ENCODE measurements at places on chromosomes 3 and 15.

- no peak for DNase-seq
Measured at GRCh38 chr3:57557085-57557537, 1.0 kb downstream of the PDE12 start.

DNA sequence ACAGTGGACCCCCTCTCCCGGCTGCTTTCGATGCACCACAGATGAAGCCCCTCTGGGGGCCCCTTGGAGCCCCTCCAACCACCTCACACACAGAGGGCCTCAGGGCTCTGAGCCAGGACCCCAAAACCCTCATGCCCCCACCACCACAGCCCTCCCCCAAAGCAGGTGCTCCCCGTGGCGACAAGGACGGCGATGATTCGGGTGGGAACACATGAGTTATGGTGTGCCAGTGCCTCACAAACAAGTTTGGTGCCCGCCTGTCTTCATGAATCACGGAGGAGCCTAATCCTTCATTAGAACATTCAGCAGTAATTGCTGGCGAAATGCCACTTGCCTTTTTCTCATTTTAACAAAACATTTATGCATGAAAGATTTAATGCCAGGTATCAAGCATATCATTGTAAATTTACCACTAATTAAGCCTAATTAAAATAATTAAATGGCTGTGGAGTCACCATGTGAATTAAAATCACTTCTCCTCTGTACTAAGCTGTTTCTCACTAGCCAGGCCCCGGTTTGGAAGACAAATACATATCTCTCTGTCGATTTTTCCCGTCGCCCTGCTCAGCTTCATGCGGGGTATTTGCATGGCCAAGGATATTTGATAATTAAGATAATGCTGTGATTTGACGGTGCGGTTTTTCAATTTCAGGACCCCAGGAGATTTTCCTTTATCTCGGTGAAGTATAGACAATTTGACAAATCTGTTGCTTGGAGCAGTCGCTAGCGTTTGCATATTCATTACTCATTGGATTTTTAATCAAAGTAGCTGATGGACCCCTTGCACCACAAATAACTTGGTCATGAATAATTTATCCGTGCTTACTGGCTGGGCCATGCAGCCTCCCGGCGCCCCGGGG is 157.0 kb downstream of the TLE3 start:
- no peak for DNase-seq

DNA sequence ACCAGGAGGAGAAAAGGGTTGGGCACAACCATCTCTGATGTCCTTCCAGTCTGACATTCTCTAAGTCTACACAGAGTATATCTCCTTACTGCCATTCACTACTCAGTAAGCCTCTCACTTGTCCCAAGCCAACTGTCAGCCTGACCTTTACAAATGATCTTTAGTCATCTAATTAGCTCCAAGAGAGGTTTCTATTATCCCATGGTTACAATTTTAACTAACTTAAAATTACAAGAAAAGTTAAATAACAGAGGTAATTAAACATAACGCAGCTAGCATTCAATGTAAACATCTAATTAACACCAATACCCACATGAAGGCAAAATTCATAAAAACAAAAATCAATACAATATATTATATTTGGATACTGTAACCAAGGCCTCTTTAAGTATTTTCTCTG is 126.9 kb downstream of the LSAMP start:
- no peak for DNase-seq

GRCh38 chr3:88149101-88149508 is 654 bp upstream of the C3orf38 start:
- DNase-seq = no peak

GRCh38 chr3:35438101-35438500 is 201.2 kb upstream of the ARPP21 start:
- no peak for DNase-seq

GRCh38 chr15:50880206-50880605 is 28.3 kb upstream of the AP4E1 start:
- DNase-seq = no peak

- no peak for DNase-seq
Measured at GRCh38 chr3:177764933-177765332, 567.7 kb upstream of the TBL1XR1 start.

- DNase-seq = no peak
Measured at GRCh38 chr3:53181528-53181927, 20.5 kb downstream of the PRKCD start.

DNA sequence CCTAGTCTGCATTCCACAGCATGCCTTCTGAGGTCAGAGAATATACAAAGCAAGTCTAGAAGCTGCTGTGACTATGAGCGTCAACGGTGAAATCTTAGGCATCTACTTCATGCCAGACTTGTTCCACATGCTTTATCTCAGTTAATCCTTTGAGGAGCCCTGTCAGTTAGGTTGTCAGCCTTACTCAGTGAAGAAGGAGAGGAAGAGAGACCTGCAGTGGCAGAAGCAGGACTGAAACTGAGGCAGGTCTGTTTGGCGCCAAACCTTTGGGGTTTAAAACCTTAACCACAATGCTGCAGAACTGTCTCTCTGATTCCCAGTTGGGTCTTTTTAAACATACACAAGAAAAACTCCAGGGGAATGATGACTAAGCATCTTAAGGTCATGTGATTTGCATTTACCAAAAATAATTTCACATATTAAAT is 139.0 kb upstream of the LIPC start:
- DNase-seq = no peak

DNA sequence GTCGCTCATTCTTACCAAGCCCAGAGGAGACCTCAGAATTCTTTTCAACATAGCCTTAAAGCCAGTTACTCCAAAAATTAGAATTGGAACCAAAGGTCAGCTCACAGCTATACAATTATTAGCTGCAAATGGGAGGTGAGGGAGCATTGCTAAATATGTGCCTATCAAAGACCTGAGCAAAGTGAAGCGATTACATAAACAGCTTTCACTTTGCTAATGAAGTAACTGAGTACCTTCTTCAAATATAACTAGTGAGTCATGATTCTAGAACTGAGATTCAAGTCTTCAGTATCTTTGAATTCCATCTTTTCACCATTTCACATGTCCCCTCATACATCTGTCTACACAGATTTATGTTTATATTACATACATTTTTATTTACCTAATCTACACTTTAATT is 122.6 kb downstream of the P2RY1 start:
- DNase-seq = no peak

- DNase-seq = no peak
Measured at GRCh38 chr3:58434511-58434910, 879 bp upstream of the PDHB start.

- no peak for DNase-seq
Measured at GRCh38 chr15:49148727-49149126, 6.7 kb downstream of the COPS2 start.

DNA sequence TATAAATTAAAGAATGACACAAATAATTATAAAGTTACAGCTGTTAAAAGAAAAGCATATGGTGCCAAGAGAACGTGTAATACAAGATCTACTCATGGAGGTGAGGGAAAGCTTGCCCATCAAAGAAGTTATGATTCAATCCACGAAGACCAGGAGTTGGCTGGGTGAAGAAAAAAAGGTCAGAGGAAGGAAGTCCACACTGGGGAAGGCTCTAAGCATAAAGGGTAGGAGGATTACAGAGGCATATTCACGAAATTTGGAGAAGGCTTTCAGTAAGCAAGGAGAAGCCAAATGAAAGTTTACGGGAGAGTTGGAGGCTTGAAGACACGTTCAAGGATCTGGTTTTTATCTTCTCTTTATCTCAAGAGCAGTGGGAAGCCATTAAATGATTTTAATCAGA is 1.8 kb upstream of the TGFBR2 start:
- no peak for DNase-seq

DNA sequence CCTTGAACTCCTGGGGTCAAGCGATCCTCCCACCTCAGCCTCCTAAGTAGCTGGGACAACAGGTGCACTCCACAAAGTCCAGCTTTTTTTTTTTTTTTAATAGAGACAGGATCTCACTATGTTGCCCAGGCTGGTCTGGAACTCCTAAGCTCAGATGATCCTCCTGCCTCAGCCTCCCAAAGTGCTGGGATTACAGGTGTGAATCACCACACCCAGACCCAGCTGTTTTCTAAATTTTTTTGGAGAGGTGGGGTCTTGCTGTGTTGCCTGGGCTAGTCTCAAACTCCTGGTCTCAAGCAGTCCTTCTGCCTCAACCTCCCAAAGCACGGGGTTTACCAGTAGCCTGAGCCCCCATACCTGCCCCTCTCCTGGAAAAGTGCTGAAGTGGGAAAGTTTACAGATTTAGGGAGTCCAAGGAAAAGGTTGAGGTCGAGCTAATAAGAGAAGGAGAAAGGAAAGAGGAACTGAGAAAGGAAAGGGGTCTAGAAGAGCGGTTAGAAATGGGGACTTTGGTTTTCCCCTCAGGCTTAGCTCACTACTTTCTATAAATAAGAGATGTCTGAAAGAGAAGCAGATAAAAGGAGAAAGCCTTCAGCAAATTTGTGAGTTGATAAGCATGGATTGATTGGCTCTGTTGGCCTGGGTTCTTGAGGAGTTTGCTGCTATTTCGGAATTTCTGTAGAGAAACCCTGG is 23.6 kb downstream of the UBE2E1 start:
- DNase-seq = no peak

GRCh38 chr15:65870889-65871533 is 1.7 kb downstream of the RAB11A start:
- DNase-seq = no peak

DNA sequence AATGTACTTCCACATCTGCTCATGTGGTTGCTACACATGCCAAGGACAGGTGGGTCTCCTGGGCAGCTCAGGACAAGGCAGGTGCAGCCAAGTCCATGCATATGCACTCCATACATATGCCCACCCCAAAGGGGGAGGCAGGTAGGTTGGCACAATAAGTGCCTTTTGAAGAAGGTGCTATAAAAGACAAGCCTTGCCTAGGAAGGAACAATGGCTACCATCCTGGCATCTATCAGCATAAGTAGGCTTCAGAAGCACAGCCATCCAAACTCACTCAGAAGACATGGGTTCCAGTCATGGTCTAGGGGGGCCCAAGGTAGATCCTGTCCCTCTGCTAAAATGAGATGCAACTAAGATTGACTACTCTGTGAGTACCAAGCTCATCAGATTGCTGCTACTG is 34.6 kb downstream of the NBEAL2 start:
- no peak for DNase-seq

DNA sequence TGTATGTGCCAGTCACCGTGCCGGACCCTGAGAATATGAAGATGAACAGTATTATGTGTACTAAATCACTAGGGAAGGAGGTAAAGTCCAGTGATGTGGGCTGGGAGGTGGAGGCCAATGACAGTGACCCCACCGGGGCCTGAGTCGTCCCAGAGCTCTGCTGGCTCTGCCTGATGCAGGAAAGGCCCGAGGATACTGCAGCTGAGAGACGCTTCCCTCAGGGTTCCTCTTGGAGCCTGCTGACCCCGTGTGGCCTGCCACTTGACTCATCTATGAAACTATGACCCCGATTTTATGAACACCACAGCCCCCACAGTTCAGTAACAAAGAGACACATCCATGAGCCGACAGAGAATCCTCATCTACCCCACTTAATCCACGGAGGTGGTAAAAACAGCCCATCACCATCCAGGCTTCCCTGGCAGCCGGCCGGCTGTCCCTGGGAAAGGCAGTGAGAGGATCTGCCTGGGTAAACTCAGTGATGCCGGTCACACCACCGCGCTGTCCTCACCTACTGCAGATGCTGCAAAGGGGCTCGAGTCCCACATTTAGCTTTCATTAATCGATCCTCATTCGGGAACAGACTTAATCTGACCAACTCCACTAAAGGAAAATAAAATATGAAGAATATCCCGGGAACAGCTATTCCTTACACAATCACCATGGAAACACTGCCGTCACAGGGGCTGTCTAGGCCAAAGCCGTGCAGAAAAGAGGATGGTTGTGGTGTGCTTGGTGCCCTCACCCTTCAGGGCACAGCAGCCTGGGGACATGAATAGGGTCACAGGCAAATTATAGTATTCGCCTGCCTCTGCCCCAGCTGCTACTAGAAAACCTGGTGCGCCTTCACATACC is 82.9 kb downstream of the ARRDC4 start:
- DNase-seq = no peak

- no peak for DNase-seq
Measured at GRCh38 chr15:99416191-99417188, 149.3 kb upstream of the MEF2A start.

All from NCI-H2081 treated with DMSO at 0.1 percent for 48 hours (cell line).